ENCODE measurements at places on chromosomes 1 and 21.

- no peak for DNase-seq
These were observed 754.0 kb upstream of the ADGRL4 start for GRCh38 chr1:79760531-79760930.

DNA sequence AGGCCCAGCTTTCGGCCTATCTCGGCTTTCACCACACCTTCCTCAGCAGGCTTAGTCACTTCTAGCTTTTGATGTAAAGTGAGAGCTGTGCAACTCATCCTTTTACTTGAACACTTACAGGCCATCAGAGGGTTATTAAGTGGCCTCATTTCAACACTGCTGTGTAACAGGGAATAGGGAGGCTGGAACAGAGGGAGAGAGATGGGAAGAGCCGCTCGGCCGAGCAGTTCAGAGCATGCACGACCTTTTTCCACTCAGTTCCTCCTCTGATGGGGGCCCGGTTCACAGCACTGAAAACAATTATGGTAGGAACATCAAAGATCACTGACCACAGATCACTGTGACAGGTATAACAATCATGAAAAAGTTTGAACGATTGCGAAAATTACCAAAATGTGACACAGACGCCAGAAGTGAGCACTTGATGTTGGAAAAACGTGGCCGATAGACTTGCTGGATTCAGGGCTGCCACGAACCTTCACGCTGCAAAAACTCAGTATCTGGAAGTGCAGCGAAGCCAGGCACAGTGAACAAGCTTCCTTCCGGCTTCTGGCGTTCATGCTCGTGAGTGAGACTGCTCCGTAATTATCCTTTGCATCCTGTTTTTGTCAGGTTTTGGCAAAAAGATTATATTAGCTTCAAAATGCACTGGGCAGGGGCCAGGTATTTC lies 28.6 kb downstream of the AGPAT3 start:
- DNase-seq = no peak

GRCh38 chr1:65359888-65360287 lies 50.5 kb downstream of the DNAJC6 start:
- DNase-seq = no peak

- no peak for DNase-seq
These were observed 139.3 kb upstream of the EDN2 start for GRCh38 chr1:41623736-41624135.

GRCh38 chr1:223708001-223708359 lies 4.4 kb upstream of the CAPN2 start:
- DNase-seq = no peak

GRCh38 chr1:179955731-179956130 lies 1.1 kb downstream of the CEP350 start:
- no peak for DNase-seq

DNA sequence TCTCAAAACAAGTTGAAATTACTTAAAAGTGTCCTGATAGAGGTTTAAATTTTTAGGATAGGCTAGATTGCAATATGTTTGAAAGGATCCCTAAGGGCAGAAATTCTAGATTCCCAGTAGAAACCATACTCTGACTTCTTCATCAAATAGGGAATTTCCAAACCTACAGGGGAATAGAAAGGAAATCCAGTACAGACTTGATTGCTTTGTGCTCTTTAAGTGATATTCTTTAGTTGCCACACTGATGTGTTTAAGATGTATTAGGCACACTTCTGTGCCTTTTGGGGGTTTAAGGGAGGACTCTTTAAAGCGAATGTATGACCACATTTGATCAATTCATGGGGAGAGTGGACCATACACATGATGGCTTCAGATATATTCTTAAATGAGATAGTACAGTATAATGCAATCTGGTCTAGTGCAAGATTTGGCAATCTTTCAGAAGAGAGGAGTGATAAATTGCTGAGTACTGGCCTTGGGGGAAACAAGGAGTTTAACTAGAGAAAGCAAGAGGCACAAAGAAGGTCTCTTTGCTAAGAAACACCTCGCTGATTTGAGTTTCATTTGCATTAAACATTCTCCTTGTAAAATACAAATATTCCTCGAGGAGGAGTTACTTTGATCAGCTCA lies 268.8 kb upstream of the NR5A2 start:
- DNase-seq = no peak

- no peak for DNase-seq
These were observed 18.4 kb downstream of the PIGK start for GRCh38 chr1:77200806-77201205.

- no peak for DNase-seq
These were observed 1.2 kb upstream of the MKNK1 start for GRCh38 chr1:46605232-46605631.

- no peak for DNase-seq
These were observed 549.2 kb upstream of the BRINP3 start for GRCh38 chr1:191026828-191027227.

DNA sequence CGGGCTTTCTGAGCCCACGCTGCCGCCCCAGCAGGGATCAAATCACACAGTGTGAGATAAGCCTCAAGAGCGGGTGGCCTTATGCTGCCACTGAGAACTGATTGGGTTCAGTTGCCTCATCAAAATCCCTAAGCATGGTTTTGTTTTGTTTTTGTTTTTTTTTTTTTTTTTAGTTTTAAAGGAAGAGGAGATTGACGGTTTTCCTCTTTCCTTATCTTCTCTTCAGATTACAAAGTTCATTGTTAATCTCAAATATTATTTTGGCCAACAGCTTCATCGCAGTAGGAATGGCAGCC lies 651 bp downstream of the COA6 start:
- no peak for DNase-seq

GRCh38 chr1:179923029-179923428 lies 31.6 kb upstream of the CEP350 start:
- DNase-seq = no peak

- DNase-seq = no peak
These were observed 143.9 kb upstream of the JUN start for GRCh38 chr1:58927722-58928085.

GRCh38 chr1:54121482-54122134 lies 31.2 kb downstream of the CDCP2 start:
- peak; percentile 27 for DNase-seq

- DNase-seq = no peak
These were observed 165.8 kb downstream of the AK5 start for GRCh38 chr1:77447669-77448068.

DNA sequence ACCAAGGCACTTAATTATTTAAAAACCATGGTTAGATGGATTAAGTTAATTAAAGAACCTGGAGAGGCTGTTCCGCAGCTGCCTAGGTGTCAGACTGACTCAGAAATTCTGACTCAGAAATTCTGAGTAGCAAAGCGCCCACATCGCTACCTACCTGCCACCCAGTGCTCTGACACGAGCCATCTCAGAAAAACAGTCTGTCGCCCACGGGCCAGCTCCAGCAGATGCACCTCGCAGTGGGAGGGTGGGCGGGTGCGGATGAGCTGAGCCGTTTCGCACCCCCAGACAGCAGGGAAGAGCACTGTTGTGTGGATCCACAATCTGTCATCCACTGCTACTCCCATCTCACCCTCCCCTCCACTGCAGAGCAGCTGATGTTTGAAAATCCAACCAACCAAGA lies 13.5 kb downstream of the KCNK1 start:
- DNase-seq = no peak

DNA sequence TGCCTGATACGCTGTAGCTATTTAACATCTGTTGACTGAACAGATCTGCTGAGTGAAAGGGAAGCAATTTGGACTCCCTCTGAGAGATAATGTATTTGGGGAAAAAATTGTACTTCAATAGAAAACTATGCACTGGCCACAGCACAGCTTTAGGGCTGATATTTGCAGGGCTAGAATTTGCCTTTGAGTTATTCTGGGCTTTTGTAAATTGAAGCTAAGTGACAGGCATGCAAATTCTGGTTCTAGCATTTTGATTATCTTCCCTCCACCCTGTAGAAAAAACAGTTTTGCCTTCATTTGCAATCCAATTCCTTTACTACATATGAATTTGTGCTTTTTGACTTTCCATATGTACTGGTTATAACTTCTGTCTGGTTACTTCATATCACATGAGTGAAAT lies 7.9 kb downstream of the KYAT3 start:
- DNase-seq = no peak

GRCh38 chr1:31051611-31052010 lies 13.9 kb downstream of the PUM1 start:
- DNase-seq = no peak

DNA sequence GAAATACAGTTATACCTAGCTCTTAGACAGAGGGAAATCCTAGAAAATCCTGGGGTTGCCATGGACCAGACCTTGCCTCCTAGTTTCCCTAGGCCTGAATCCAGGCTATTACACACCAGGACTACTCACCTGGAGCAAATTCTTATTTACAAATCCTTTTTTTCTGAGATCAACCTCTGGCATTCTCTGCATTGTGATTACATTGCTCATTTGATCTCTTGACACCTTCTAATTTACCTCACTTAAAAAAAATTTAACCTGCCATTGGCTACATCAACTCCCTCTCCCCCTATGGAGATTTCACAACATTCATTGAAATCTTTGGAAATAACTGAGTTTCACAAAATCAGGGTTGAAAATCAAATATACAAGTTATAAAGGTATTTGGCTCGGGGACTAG lies 2.9 kb upstream of the C1orf105 start:
- DNase-seq = no peak

DNA sequence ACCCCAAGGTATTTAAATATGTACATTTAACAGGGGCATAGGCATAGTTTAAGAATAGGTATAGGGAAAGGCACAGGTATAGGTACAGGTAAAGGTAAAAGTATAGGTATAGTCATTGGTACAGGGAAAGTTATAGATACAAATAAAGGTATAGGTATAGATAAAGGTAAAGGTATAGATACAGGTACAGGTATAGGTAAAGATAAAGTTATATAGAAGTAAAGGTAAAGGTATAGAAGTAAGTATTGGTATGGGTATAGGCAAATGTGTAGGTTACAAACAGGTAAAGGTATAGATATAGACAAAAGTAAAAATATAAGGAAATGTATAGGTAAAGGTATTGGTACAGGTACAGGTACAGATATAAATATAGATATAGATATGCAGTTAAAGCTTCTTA lies 137.2 kb downstream of the PCNX2 start:
- DNase-seq = no peak

DNA sequence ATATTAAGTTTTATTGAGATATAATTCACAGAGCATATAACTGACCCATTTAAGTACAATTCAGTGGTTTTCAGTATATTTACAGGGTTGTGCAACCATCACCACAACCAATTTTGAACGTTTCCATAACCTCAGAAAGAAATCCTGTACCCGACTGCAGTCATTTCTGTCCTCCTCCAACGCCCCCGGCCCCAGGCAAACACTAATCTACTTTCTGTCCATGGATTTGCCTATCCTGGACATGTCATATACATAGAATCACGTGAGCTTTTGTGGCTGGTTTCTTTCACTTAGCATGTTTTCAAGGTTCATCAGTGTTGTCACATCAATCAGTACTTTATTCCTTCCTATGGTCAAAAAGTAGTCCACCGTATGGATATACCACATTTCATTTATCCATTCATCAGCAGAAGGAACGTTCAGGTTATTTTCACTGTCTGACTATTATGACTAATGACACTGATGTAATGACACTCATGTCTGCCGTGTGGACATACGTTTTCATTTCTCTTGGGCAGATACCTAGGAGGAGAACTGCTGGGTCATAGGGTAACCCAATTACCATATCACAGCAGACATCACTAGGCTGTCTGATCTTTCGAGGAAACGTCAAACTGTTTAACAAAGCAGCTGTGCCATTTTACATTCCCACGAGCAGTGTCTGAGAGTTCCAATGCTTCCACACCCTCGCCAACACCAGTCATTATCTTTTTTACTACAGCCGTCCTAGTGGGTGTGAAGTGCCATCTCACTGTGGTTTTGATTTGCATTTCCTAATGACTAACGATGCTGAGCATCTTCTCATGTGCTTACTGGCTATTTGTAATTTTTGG lies 30.8 kb downstream of the MRPL37 start:
- no peak for DNase-seq

DNA sequence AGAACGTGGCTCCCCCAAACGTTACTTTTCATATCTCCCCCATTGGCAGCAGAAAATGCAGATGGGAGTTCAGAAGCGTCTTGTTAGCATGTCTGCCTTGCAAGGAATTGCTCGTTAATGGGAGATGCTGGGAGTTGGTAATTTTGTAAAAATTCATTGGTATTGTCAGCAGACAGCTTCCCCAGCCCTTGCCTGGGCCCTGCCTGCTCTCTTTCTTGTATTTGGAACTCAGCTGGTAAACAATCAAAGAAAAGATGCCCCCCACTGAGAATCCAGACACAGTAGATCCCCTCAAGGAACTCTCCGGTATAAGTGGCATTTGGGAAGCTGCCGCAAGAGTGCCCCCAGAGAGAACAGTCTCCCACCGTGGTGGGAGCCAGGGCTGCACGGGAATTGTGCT lies 94.4 kb upstream of the IGSF21 start:
- no peak for DNase-seq

Data from fibroblast of the conjunctiva (primary cell).